Activated naive CD8-positive, alpha-beta T cell treated with anti-CD3 and anti-CD28 coated beads for 36 hours (primary cell): ENCODE measurements at places on chromosomes 7 and 10. TPM values are rescaled to one million over a fixed set of nuclear protein-coding genes. Genes with fewer than 3 reads are reported as not detected.

INSYN2A gene
- not detected for total RNA-seq

NUTM2E gene
- total RNA-seq = not detected

CASP7 gene
- total RNA-seq = 37.1 TPM

NEUROG3 gene
- total RNA-seq = 0.21 TPM

IFRD1 gene
- 55.1 TPM for total RNA-seq

GRCh38 chr7:51316262-51316665 is 345 bp downstream of the COBL start:
- DNase-seq = no peak

DNA sequence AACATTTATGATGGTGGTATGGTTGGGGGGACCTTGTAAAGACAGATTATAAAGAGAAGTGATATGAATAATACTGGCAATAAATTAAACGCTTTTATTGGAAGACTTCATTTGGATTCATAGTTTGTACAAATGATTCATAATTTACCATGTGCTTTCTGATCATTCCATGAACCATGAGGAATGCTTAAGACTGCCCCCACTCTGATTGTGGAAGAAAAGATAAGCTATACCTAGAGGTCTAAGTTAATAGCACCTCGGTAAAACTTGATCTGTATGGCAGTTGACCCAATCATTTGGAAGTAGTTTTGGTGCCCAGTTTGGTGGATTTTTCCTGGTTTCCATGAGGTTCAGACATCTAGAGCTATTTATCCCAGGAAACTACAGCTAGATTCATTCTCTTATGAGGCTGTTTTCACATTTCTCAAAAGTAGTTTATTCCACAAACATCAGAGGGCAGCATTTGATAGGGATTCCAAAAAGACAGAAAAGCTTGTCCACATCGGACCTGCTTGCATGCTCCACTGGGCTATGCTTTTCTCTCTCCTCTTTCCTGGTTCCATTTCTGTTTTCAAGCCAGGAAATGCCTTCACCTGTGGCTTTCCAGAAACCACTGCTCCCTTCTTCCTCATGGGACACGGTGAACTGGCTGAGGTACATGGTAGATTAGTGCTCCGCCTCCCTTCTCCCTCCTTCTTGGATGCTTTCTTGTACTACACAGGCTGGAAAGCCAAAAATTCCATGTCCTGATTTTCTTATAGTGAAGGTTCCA is 29.2 kb downstream of the TFAM start:
- DNase-seq = no peak

DNA sequence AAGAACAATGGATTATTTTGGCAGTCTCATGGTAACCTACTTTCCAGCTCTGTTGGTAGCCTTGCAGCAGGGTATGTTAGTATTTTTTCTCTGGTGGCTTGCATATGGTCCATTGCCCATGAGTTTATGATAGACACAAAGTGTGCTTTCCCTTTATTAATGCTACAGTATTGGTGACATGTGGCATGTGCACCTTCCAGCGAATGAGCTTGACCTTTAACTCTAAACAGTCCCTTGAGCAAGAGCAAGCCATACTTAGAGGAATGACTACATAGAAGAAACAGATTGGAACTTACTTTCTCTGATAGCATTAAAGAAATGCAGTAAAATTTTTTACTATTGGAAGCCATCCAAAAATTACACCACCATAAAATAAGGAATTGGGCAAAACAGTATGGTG is 73.9 kb downstream of the VTI1A start:
- no peak for DNase-seq

DNA sequence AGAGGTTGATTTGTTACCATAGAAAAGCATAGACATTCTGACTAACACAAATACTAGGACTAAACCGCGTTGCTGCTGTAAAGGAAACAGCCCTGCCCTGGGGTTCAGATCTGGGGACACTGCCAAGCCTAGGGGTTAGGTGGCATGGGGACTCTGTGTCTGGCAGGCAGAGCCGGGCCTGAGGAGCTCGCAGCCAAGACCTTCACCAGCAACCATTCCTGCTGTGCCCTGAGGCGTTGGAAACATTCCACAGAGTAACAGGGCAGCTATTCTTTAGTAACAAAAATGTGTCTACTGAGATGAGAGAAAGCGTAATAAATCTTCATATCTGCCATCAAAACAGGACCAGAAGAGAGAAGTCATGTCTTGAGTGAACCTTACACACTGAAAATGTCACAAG is 280.5 kb downstream of the POM121L12 start:
- no peak for DNase-seq
